Mesenteric fat pad (tissue), 1 donor: ENCODE measurements at places on chromosomes 6 and 20. TPM values are rescaled to one million over a fixed set of nuclear protein-coding genes. Genes with fewer than 3 reads are reported as not detected.

- DNase-seq, result no peak
These were observed 584.7 kb downstream of the BMP2 start for GRCh38 chr20:7352165-7352564.

GRCh38 chr6:1789092-1789491 is 179.4 kb downstream of the FOXC1 start:
- DNase-seq, result no peak

- DNase-seq, result no peak
These were observed 15.7 kb upstream of the AFDN start for GRCh38 chr6:167811040-167811439.

The PPP1R14C gene
- 0.26 TPM for total RNA-seq

- DNase-seq, result no peak
These were observed 155.1 kb downstream of the SLC16A10 start for GRCh38 chr6:111242452-111242851.

- DNase-seq, result no peak
These were observed 66.7 kb downstream of the CD164 start for GRCh38 chr6:109315341-109316110.
